ENCODE measurements at places on chromosomes 6 and 20.

DNA sequence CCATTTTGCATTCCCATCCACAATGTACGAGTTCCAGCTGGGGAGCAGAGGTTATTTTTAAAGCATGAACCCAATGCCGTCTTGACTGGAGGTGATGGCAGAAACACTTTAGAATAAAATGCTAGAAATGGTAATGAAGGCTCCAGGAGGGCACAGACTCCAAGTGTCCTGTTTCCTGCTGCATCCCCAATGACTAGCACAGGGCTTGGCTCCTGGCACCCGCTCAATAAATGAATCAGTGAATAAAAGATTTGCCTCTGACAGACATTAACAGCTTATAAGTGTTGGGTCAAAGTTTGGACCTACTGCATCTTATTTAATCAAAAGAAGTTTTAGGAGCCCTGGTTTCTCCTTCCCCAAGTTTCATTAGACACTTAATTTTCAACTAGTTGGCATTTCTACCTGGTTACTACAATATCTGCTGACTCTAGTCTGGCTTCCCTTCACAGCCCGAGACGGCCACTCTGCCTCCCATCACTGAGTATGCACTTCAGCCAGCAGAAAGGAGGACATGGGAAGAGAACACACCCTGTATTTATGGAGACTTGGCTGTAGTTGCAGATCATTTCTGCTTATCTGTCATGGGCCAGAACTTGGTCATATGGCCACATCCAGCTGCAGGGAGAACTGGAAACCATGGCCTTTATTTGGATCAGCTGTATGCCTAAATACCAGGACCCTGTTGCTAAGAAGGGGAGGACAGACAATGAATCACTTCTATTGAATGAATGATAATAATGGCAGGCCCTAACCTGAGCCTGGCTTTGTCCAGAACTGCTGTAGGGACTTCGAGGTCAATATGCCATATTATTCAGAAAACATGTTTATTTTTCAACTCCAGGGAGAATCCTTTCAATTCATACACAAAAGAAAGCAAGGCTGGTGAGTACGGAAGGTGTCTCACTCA, 63.1 kb downstream of the TTI1 start:
- no peak for DNase-seq

DNA sequence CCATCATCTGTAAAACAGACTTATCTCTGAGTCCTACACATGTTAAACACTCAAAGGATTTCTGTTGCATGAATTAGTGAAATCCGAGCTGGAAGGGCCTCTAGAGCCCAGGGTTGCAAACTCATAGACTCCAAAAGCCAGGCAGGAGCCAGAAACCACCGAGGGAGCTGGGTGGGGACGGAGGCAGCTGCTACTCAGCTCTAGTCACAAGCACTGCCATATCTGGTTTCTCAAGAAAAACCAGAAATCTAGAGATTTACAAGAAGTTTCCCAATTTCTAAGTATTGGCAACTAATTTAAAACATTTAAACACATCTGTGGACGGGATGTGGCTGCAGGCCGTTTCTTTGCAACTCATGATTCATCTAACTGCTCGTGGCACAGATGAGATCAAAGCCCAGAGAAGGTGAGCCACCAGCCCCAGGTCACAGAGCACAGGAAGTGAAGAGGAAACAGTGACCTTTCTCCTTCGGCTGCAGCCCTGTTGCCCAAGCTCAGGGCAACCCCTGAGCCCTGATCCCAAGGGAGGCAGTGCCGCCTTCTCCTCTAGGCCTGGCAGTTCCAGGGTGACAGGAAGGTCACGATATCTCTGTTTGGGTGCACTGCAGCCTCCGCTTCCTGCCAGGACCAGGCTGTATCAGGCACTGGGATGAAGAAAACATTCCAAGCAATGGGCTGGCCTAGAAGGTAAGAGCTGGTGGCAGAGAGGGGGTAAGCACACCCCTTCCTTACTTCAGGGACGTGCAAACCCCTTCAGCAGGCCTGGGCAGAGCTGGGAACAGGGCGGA, 26.4 kb upstream of the PTGIS start:
- DNase-seq: no peak

DNA sequence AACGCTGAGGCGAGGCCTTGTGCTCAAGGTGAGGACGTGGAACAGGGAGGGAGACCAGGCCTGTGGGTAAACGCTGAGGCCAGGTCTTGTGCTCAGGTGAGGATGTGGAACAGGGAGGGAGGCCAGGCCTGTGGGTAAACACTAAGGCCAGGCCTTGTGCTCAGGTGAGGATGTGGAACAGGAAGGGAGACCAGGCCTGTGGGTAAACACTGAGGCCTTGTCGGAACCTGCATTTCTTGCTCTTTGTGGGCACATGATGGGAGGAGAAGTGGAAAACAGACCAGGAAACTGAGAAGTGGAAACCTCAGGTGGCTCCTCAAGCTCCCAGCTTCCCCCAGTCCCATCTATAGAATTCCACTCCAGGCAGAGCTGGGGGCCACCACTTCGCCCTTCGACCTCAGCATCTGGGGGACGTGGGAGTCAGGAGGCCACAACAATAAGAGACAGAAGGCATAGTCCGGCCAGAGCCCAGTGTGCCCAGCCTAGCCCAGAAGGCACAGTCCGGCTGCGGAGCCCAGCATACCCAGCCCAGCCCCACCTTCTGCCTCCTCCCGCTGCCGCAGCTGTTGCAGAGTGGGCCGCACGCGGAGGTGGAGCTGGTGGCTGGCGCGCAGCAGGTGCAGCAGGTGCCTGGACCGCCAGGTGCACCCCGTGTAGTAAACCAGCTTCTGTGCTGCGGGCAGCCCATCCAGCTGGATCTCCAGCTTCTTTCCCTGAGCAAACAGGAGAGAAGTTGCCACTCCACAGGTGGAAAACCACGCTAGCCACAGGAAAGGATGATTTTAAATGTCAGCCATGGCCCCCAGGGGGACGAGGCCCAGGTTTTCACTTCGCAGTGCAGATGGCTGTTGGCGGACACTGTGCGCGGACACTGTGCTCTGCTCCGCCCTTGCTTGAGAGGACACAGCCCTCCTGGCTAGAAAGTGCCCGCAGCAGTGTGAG, 17.5 kb downstream of the FRMD1 start:
- no peak for DNase-seq

DNA sequence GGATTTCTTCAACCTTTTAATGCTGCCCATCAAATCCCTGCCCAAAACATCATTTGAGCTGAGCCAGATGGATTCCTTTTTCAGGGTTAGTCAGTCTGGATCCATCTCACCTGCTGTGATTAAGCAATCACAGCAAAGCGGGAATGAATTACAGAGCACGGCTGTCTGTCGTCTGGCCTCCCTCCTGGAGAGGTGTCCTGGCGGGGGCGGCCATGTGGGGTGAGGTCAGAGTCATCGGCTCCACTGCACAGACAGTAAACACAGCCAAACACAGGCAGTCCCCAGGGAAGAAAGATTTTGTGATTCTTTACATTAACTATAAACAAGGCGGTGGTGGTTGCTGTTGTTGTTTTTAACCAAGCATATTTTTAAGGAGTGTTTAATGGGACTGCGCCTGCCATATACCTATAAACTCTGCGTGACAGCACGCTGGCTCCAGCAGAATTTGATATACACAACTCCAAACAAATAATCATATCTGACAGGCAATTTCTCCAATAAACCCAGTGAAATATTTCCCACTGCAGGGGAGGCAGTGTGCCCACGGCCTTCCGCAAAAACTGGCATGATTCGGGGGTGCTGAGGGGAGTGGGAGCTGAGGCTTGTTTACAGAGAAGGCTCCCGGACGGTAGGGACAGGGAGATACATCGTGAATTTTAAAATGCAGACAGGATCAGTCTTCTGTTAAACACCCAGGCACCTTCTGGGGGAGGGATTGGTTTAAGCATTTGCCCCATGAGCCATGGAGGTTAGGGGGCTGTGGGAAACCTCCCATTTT, 232.0 kb upstream of the PMEPA1 start:
- no peak for DNase-seq

GRCh38 chr6:52377538-52378221, 15.7 kb downstream of the PAQR8 start:
- no peak for DNase-seq

DNA sequence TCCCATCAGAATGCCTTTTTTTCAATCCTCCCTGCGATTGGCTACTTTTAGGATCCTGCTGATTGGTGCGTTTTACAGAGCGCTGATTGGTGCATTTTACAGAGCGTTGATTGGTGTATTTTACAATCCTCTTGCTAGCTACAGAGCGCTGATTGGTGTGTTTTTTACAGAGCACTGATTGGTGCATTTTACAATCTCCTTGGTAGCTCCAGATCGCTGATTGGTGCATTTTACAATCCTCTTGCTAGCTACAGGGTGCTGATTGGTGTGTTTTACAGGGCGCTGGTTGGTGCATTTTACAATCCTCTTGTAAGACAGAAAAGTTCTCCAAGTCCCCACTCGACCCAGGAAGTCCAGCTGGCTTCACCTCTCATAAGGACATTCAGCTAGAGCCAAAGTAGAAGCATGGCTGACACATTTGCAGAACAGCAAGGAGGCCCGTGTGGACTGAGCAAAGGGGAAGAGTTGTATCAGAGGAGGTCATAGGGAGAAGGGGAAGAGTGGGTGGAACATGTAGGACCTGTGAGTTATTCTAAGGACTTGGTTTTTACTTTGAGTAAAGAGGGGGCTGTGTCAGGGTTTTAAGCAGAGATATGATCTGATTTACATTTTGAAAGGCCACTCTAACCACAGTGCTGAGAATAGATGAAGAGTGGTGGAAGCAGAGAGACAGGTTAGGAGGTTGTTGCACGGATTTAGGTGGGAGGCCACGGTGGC, 2.6 kb downstream of the ALDH5A1 start:
- peak; percentile 56 for DNase-seq

GRCh38 chr6:9745966-9746365, 668.9 kb downstream of the TFAP2A start:
- no peak for DNase-seq

DNA sequence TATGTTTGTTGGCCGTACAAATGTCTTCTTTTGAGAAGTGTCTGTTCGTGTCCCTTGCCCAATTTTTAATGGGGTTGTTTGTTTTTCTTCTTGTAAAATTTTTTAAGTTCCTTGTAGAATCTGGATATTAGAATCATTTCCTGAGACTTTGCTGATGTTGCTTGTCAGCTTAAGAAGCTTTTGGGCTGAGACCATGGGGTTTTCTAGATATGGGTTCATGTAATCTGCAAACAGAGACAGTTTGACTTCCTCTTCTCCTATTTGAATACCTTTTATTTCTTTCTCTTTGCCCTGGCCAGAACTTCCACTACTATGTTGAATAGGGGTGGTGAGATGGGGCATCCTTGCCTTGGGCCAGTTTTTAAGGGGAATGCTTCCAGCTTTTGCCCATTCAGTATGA, 82.6 kb downstream of the SLC24A3 start:
- DNase-seq: no peak

DNA sequence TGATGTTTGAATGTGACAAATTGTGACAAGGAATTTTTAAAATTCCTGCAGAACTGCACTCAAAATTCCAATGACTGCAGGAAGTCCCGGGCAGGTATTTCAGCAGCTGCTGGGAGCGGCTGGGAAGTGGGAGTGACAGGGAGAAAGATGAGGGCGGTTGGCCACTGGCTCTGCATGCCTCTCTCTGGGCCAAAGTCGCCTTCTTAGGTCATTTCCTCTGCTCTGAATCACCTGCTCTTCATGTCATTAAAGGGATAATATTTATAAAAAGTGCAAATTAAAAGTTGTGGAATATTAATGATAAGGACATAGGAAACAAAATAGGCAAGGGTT, 43.9 kb downstream of the RAMACL start:
- no peak for DNase-seq

- DNase-seq: no peak
These were observed 55.5 kb upstream of the THEMIS start for GRCh38 chr6:127956260-127956888.

- DNase-seq: no peak
These were observed 438.6 kb downstream of the CDC5L start for GRCh38 chr6:44826025-44826676.

DNA sequence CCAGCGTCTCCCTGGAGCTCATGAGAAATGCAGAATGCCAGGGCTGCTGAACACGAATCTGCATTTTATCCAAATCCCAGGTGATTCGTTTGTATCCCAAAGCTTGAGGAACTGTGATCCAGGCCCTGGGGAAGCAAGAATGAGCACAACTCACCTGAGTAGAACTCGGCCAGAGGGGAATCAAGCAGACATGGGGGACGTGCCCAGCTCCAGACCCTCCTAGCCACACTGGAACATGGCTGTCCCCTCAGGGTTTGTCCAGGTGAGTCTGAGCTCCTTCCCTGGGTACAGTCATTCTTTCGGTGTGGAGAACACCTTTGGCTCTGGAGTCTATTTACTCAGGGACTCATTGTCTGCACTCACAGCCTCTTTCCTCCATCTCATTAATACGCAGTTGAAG, 13.3 kb downstream of the NKX2-2 start:
- DNase-seq: no peak

DNA sequence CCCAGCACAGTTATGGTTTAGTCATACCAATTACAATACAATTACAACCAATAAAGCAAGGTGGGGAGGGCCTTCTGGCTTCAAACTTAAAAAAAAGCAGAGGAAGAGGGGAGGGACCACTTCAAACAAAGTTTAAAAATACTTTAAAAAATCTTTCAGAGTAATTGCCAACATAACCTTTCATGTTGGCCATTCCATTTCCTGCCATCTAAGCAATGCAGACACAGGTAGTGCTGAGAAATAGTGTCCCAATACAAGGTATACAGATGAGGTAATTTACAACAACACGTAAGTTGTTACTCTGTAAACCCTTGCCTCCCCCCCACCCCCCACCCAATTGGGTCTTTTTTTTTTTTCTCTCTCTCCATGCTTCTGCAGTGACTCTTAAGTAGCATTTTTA, 18.8 kb upstream of the TBC1D20 start:
- DNase-seq: no peak

- no peak for DNase-seq
These were observed 748 bp upstream of the ZNF292 start for GRCh38 chr6:87154641-87154992.

- DNase-seq: no peak
These were observed 419.7 kb downstream of the CD109 start for GRCh38 chr6:74115674-74116073.

DNA sequence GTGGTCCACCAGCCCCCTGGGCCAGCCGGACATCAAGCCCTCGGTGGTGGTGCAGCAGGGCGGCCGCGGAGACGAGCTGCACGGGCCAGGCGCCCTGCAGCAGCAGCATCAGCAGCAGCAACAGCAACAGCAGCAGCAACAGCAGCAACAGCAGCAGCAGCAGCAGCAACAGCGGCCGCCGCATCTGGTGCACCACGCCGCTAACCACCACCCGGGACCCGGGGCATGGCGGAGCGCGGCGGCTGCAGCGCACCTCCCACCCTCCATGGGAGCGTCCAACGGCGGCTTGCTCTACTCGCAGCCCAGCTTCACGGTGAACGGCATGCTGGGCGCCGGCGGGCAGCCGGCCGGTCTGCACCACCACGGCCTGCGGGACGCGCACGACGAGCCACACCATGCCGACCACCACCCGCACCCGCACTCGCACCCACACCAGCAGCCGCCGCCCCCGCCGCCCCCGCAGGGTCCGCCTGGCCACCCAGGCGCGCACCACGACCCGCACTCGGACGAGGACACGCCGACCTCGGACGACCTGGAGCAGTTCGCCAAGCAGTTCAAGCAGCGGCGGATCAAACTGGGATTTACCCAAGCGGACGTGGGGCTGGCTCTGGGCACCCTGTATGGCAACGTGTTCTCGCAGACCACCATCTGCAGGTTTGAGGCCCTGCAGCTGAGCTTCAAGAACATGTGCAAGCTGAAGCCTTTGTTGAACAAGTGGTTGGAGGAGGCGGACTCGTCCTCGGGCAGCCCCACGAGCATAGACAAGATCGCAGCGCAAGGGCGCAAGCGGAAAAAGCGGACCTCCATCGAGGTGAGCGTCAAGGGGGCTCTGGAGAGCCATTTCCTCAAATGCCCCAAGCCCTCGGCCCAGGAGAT, 1.0 kb downstream of the POU3F2 start:
- DNase-seq: no peak

- no peak for DNase-seq
These were observed 368.7 kb downstream of the HAO1 start for GRCh38 chr20:7571521-7572055.

All from GM20000 (cell line).